ENCODE measurements at places on chromosomes 5 and 9. TPM values are rescaled to one million over a fixed set of nuclear protein-coding genes. Genes with fewer than 3 reads are reported as not detected.

FAM153A gene
- total RNA-seq: 1.4 TPM

GPR21 gene
- not detected for total RNA-seq

GRCh38 chr5:168186289-168187074 is 105.0 kb upstream of the WWC1 start:
- DNase-seq: no peak

GRCh38 chr5:195401-196160 is 4.3 kb downstream of the LRRC14B start:
- no peak for DNase-seq
